ENCODE measurements at places on chromosomes 6 and 20.

- DNase-seq = no peak
Observed at GRCh38 chr20:10131732-10132345, 86.8 kb upstream of the SNAP25 start.

DNA sequence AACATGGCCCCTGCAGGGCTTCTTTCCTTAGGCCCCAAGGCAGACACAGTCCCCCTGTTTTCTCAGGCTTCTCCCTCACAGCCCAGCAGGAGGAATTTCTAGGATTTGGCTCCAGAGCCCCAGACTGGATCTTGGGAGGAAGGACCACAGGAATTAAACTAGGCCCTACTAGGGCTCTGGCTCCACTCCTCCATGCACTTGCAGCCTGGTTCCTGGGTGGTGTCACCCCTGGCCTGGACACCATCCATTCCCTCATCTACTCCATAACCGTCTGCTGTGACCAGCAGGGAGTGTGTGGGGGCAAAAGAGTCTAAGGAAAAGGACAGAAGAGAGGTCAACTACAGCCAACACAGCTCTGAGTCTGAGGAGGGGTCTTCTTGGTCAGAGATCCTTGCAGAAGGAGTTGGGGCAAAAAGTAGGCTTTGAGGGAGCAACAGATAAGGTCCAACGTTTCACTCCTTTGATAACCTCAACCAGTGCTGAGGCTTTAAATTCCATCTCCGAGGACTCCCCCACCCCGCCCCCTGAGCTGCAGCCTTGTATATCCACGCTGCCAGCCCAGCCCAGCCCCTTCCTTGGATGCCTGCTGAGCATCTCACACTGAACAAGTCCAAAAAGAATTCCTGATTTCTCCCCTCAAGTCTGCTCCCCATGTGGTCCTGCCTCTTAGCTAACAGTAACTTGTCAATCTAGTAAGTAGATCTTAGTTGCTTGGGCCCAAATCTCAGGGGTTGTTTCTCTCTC lies 27.9 kb upstream of the SPDEF start:
- DNase-seq = no peak

DNA sequence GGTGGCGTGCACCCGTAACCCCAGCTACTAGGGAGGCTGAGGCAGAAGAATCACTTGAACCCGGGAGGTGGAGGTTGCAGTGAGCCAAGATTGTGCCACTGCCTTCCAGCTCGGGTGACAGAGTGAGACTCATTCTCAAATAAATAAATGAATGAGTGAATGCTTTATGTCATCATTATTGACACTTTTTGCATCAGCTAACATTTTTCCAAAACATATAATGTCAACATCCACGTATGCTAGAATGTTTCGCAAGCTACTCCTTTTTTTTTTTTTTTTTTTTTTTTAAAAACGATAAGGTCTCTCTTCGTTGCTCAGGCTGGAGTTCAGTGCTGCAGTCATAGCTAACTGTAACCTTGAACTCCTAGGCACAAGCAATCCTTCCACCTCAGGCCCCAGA lies 72.2 kb downstream of the SENP6 start:
- no peak for DNase-seq

GRCh38 chr6:32969685-32970412 lies 1.5 kb downstream of the BRD2 start:
- DNase-seq = peak; percentile 59

DNA sequence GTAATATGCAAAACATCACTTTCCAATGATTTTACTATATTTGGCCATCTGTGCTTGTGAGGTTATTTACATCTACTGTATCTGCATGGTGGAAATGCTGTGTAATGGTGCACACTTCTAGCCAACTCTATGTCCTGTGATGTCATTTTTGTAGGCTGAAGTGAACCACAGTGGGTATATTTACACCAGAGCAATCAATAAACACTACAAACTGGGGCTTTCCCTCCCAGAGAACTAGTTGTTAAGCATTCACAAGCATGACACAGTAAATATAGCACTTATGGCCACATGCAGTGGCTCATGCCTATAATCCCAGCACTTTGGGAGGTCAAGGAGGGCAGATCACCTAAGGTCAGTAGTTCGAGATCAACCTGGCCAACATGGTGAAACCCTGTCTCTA lies 4.9 kb downstream of the SLC22A2 start:
- no peak for DNase-seq

DNA sequence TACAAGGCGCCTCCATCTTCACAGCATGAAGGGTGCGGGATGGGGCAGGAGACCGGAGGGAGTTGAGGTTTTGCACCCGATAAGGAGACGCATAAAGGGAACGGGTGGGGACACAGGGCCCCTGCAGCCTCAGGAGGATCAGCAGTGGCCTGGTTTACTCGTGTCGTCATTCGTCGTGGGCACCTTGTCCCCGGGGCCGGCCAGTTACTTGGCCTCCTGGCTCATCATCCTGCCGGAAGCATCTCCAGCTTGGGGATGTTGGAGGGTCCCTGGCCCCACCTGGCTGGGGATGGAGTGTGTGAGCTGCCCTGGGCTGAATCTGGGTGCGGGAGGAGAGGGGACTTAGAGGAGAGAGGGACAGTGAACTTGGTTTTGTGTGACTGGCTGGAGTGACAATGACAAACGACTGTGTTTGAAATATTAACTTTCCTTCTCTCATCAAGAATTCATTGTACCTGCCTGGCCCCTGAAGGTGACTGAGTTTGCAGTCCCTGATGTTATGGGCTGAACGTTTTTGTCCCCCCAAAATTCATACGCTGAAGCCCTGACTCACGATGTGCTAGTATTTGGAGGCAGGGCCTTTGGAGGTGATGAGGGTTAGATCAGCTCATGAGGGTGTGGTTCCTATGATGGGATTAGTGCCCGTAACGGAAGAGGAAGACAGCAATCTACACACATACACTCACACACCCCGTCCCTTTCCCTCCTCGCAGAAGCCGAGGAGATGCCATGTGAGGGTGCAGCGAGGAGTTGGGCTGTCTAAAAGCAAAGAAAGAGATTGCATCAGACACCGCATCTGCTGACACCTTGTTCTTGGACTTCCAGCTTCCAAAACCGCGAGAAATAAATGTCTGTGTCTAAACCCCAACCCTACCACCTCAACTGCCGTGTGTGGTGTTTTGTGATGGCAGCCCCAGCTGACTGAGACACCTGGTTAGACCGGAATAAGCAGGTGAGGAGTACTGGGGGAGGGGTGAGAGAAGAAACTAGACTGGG lies 65.0 kb upstream of the MAP3K4 start:
- no peak for DNase-seq

GRCh38 chr6:3449750-3450305 lies 7.0 kb downstream of the SLC22A23 start:
- DNase-seq = no peak

GRCh38 chr6:38169977-38170526 lies 350.5 kb downstream of the ZFAND3 start:
- no peak for DNase-seq

GRCh38 chr6:10678456-10678855 lies 16.0 kb downstream of the C6orf52 start:
- DNase-seq = no peak

DNA sequence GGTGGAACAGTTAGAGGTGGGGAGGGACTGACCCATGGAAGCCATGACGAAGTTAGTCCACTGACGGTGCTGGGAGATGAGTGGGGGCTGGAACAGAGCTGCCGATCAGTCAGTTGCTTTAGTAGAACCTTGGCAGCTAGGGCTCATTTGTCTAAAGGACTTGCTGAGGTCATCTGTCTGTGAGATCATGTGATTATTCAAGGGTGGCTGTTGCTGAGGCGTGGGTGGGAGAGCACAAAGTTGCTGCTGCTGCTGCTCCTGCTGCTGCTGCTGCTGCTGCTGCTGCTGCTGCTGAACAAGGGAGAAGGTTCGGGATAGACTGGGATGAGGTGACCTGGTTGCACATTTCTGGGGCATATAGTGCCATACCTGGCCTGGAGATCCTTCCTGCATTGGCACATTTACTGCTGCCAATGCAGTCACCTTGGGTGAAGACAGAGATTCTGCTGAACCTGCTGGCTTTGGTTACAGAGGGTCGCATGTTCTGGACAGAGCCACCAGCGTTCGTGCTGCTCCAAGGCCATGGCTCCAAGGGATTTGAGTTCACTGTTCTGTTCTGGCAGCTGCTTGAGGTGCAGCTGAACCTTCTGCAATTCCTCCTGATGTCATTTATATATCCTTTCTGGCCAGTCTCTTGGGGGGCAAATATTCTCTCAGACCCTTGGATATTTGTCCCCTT lies 840.5 kb downstream of the HACE1 start:
- no peak for DNase-seq

- no peak for DNase-seq
Observed at GRCh38 chr20:58817748-58818147, 33.0 kb downstream of the GNAS-AS1 start.

GRCh38 chr6:146893690-146894089 lies 294.9 kb downstream of the ADGB start:
- no peak for DNase-seq

- DNase-seq = no peak
Observed at GRCh38 chr6:55953335-55953734, 77.9 kb upstream of the BMP5 start.

DNA sequence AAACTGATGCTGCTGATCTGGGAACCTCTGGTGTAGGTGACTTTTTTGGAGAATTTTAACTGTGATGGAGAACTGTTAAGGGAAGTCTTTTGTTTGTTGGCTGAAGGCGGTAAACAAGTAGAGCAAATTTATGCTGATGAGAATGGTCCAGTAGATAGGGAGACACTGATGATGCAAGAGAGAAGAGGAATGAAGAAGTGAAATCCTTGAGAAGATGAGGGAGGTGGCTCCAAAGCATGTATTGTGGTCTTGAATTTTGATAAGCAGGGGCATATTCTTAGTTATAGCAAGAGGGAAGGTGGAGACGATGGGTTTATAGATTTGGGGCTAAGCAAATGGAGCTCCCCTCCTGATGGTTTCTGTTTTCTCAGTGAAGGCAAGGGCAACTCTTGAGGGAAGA lies 22.0 kb downstream of the MAPK14 start:
- DNase-seq = no peak

- no peak for DNase-seq
Observed at GRCh38 chr6:147238906-147239305, 34.7 kb downstream of the STXBP5 start.

GRCh38 chr20:684676-685319 lies 9.2 kb upstream of the SCRT2 start:
- no peak for DNase-seq

DNA sequence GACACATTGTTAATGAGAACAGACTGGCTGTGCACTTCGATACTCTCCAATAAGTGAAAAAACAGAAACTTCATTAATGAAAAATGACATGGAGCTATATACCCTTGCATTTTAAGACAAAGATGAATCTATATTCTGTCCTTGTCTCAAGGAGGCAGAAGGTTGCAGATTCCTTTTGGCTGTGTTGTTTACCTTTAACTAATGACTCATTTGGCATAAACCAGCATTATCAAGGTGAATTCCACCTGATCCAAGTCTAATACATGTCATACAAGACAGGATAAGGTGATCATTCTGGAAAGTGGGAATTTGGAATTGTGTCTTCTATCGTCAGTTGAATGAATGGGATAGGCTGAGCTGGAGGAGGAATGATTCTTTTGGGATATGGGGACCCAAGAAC lies 192.9 kb downstream of the PLCB4 start:
- no peak for DNase-seq
